Stimulated activated CD4-positive, alpha-beta T cell treated with anti-CD3 and anti-CD28 coated beads, Interleukin-1b, Interleukin-23, amount 100 ng/mL, for 24 hours (primary cell): ENCODE measurements at places on chromosomes 7 and 10.

DNA sequence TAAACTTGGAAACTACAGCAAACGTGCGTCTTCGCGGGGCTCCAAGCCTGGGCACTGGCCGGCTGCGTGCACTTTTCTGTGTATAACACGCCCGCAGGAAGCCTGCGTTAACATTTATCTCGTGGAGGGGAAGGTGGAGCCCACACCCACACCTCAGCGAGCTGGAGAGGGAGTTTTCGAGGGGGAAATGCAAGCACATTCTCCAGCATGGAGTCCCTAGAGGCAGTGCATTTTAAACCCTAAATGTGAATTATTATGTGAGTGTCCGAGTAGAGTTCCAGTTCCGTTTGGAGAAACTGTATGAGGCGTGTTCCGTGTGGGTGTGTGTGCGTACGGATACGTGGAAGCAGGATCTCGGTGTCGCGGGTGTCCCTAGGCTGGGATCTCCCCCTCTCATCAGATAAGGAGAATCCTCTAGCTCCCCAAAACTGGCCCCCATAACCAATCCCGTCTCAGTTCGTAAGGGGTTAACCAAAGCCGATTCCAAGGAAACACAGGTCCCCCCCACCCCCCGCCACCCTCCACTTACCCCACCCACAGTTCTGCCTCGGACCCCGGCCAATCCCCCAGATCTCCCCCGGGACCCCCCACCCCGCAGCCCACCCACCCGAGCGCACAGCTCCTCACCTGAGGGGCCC, 403 bp downstream of the CDK6 start:
- DNase-seq, result peak; percentile 25

DNA sequence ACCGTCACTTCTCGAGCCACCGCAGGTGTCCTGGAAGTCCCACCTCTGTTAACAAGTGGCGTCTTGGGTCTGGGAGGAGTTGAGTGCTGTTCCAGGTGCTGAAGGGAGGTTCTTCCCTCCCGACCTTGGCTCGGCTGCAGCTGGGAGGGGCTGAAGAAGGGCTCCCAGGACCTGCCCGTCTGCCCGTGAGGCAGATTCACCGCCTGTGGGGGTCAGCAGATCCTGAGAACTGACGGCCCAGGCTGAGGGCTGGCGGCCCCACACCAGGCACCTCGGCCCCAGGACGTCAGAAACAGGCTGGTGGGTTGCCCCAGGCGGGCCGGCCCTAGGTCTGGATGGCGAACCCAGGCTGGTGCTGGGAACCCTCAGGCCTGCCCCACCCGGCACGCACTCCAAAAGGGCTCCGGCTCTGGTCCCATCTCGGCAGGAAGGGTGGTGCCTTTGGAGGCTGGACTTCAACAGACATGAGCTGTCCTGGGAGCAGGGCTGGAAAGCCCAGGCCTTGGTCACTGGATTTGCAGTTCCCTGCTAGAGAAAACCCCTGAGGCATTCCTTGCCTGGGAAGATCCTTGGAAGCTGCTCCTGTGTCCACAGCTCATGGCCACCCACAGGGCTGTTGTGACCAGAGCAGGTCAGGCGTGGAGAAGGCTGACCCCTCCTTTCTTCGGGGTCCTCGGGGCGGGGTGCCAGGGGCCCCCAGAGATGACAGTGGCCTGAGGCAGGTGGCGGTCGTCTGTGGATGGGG, 42.6 kb upstream of the CFAP46 start:
- DNase-seq, result no peak

DNA sequence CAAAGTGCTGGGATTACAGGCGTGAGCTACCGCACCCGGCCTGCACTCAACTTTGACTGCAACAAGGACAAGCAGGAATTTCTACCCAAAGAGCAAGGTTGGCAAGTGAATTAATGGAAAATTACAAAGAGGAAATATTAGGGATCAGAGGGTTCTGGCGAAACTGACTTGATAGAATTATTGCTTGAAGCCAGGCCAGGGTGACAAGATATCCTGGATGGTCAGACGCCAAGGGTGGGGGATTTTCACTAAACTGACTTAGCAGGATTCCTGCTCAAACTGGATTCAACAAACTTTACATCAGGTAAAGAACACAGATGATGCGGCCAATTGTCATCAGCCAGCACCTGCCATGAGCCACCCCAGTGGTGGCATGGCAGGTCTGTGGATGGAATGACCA, 603.6 kb upstream of the MGMT start:
- no peak for DNase-seq

DNA sequence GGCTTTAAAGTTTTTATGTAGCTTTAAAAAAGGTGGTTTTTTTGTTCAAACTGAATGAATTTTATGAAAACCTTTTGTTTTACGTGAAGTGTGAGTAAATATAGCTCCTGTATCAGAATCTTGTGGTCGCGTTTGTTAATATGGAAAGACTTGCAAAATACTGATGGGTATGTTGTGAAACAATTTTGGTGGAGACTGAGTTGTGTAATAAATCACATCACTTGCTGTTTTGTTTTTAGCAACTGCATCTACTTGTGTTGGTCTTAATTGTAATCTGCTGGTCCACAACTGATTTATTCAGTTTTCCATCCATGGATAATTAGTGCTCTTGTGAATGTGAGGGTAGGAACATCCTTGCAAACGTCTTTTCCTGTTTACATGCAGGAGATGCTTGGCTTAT, 10.5 kb downstream of the PLXDC2 start:
- DNase-seq, result no peak

DNA sequence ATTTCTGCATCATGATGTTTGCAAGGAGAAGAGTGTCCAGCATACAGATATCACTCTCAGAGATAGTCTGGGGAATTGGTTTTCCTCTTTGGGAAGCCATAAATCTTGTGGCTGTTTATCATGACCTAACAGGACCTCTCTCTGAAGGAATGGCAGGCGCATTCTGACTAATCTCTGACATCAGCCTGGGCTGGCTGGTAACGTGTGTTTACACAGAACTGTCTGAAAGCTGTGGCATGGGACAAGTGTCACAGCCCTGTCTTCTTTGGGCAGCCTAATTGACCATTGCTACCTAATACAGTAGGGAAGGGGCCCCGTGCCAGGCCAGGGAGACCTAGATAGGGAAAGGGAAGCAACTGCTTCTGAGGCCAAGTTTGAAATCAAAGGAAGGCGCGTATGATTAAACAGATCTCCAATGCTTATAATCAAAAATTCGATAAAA, 73.9 kb upstream of the CABCOCO1 start:
- DNase-seq, result no peak

- DNase-seq, result no peak
Measured at GRCh38 chr7:19958309-19958896, 185.0 kb upstream of the TMEM196 start.

- no peak for DNase-seq
Measured at GRCh38 chr10:77333610-77334340, 303.8 kb downstream of the KCNMA1 start.

DNA sequence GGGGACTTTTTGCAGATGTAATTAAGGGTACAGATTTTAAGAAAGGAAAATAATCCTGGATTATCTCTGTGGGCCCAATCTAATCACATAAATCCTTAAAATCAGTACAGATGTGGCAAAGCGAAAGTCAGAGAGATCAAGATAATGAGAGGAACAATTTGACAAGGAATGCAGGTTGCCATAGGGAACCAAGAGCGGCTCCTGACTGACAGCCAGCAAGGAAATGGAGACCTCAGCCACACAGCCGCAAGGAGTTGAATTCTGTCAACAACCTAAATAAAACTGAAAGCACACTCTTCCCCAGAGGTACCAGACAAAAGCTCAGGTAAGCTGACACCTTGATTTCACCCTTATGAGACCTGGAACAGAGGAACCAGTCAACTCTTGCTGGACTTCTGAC, 3.4 kb upstream of the PNPLA8 start:
- DNase-seq, result no peak

- no peak for DNase-seq
Measured at GRCh38 chr10:76403912-76404311, 972.5 kb downstream of the LRMDA start.

GRCh38 chr7:106881984-106882383, 16.9 kb downstream of the PIK3CG start:
- no peak for DNase-seq

DNA sequence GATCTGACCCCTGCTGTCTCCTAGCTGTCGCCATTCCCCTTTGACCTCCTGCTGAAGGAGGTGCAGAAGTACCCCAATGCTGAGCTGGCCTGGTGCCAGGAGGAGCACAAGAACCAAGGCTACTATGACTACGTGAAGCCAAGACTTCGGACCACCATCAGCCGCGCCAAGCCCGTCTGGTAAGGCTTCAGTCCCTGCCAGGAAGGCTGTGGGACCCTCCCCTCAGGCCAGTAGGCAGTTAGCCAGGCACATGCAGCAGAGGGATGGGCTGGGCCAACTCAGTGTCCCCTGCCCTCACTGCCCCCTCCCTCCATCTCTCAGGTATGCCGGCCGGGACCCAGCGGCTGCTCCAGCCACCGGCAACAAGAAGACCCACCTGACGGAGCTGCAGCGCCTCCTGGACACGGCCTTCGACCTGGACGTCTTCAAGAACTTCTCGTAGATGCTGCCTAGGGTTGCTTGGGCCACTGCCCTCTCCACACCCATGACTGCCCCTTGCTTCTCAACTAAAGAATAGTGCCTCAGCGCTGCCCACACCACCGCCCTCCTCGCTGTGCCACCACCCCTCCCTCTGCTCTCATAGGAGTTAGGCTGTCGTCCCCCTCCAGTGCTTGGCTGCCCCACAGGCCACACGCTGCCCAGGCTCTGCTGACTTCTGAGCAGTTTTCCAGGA, 41.0 kb upstream of the ZMIZ2 start:
- DNase-seq, result no peak

- DNase-seq, result no peak
Measured at GRCh38 chr7:153385502-153385901, 626.0 kb downstream of the ACTR3B start.

DNA sequence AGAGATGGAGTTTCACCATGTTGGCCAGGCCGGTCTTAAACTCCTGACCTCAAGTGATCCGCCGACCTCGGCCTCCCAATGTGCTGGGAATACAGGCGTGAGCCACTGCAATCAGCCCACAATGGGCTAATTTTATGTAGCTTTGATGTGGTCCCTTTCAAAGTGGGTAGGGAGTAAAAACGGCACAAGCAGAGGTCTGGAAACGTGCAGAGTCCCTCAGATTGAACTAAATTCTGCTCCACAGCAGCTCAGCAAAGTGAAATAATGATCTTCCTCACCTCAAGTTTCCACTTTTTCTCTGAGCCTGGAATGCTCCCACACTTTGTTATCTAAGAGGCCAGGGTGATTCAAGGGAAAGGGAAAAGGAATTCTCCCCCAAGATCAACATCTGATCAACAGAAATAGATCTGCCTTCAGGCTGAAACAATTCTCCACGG, 6.1 kb downstream of the CCDC3 start:
- no peak for DNase-seq

DNA sequence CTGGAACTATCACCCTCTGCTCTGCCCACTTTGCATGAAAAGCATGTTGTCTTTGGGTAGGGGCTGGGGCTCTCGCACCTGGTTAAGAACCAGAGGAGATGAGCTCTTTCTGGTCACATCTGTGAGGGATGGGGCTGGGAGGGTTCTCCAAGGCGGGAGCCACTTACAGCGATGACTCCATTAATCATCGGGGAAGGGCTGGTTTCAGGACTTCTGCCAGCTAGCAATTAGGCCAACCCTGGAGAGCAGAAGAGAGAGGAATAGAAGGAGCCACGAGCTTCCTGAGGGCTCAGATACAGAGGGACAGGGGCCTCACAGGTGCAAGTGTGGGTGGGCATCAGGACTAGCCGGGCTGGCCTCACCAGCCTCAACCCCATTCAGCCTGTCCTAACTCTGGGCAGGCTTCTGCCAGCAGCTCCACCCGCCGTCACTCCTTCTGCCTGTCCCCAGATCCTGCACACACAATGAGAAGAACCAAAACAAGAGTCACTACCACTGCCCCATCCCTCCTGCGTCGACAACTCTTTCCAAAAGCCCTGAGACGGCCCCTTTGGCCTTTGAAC, 8.4 kb downstream of the AQP1 start:
- no peak for DNase-seq

- no peak for DNase-seq
Measured at GRCh38 chr7:40850017-40850416, 715.2 kb downstream of the SUGCT start.
